ENCODE measurements at places on chromosomes 7 and 10.

DNA sequence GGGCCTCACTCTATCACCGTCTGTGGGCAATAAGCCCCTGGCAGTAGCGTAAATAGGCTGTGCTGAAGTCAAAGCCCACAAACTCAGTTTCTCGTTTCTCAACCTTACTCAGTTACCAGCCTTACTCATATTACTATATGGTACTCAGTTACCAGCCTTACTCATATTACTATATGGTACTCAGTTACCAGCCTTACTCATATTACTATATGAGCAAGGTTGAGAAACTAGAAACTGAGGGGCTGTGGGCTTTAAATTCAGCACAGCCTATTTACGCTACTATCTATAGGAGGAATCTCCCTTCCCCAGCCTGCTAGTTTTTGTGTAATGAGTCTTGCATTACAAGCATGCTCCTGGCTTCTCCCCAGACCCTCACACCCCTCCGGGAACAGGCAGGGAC is 35.4 kb downstream of the CCDC3 start:
- DNase-seq = no peak

DNA sequence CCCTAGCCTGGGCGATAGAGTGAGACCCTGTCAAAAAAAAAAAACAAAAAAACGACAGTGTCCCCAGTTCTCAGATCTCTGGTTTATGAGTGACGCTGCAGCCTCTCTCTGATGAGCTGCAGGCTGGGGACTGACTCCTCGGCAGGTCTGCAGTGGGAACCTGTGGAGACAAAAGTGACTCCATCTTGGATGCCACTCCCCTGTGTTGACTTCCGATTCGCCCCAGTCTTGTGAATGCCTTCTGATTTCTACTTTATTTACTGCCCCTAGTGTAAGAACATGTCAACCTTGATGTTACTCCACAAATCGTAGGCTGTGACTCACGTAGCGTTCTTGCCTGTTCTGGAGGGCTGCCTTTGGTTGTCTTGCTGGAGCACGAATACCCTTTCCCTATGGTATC is 6.2 kb downstream of the TACR2 start:
- no peak for DNase-seq

GRCh38 chr10:116263870-116264655 is 8.9 kb downstream of the GFRA1 start:
- no peak for DNase-seq

GRCh38 chr10:18005781-18006456 is 54.2 kb downstream of the SLC39A12 start:
- DNase-seq = no peak

DNA sequence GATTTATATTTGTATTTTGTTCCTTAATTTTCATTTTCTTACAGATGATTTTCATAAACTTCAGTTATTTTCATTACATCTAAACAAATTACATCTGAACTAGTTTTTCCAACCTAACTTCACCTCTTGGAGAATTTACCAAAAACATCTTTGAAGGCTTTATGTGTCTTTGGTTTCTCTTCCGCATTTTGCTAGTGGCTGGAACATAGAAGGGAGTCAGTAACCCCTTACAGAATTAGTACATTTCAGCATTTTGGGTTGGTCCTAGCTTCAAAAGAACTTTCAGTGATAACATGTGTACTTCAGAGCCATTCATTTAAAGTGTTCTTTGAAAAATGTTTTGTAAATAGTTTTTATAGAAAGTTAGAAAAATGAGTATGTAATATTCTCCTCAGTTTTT is 169.8 kb upstream of the MTPN start:
- DNase-seq = peak; percentile 32

DNA sequence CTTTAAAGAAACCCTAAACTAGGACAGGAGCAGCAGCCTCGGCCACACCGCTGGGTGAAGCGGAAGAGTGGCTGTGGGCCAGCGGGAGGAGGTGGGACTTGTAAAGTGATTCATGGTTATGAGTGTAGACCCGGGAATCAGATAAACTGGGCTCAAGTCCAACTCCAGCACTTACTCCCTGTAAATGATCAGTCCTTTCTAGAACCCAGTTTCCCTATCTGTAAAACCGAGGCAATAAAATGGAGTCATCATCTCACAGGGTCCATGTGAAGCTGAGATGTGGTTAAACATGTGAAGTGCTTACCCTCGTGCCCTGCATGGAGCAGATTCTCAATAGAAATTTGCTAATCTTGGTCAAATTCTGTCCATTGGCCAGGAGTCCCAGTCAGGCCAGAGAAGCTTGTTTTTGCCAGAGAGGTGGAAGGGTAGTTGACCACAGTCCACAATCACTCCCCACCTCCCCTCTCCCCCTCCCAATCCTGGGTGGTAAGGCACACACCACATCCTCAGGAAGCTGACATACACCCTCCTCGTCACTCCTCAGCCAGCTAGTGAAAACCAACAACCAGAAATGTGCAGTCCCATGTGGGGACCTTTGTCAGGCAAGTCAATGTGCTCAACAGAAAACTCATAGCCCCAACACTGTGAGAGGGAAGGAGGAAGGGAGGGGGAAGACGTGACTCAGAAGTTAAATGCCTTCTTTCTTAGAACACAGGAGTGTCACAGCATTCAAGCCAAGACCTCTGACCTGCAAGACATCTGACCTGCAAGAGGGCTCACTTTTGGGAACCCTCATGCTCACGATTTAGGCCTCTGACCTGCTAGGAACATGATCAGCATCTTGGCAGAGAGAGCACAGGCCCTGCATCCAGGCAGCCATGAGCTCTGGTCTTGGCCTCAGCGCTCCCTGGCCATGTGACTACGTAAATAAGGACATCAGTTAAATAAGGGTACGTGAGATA is 145.1 kb downstream of the PLXNA4 start:
- no peak for DNase-seq

GRCh38 chr7:2405601-2406345 is 2.4 kb downstream of the CHST12 start:
- DNase-seq = peak; percentile 85

DNA sequence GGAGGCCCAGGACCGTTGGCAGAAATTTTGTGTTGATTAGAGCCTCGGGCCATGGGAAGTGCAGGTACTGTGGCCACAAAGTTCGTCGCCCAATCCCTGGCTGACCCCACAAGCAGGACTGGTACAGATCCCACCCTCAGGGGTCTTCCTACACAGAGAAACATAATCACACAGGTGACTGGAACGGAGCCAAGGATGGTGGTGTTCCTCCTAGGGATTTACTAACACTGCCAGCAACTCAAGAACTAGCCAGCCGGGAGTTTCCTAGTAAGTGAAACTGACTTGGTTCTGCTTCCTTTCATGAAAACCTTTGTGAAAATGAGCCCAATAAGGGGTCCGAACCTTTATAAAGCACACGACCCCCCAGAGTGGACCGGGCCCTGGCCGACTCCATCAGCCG is 5.7 kb downstream of the CUX1 start:
- DNase-seq = no peak

- no peak for DNase-seq
Observed at GRCh38 chr10:19977097-19977521, 160.9 kb downstream of the PLXDC2 start.

DNA sequence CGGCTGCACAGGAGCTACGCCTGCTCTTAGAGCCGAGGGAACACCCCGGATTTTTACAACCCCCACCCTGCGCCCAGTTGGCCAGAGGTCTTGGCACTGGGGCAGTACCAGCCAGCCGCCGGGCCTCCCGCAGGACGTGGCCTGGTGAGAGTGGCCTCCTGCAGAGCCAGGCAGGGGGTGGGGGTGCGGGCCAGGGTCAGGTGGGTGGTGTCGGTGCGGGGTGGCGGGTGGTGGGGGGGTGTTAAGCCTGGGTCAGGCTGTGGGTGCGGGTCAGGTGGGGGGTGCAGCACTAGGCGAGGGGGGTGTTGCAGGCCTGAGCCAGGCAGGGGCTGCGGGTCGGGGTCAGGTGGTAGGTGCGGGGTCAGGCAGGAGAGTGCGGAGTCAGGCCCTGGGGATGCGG is 647 bp downstream of the ECHS1 start:
- DNase-seq = no peak

- no peak for DNase-seq
Observed at GRCh38 chr10:876438-876837, 55.1 kb downstream of the LARP4B start.

GRCh38 chr10:22617516-22617915 is 96.9 kb downstream of the PIP4K2A start:
- DNase-seq = no peak

GRCh38 chr7:12031186-12031585 is 179.9 kb upstream of the TMEM106B start:
- DNase-seq = no peak

DNA sequence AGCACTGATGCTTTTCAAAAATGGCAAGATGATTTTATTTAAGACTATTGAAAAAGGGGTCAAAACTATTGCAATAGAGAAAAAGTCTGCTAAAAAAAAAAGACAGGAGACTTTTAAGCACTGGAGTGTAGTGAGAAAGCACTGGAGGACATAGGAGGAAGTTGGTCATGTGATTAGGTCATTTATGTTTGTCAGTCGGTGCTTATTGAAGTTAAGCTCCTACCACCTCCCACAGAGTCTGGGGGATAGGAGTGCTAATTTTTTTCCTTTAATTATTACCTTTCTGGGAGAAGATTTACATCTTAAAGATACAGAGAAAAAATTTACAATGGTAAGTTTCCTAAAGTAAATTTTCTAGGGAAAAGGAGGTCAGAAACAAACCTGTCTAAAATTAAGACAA is 80.2 kb upstream of the TMEM229A start:
- no peak for DNase-seq

GRCh38 chr7:4713183-4713784 is 31.2 kb downstream of the FOXK1 start:
- DNase-seq = no peak

DNA sequence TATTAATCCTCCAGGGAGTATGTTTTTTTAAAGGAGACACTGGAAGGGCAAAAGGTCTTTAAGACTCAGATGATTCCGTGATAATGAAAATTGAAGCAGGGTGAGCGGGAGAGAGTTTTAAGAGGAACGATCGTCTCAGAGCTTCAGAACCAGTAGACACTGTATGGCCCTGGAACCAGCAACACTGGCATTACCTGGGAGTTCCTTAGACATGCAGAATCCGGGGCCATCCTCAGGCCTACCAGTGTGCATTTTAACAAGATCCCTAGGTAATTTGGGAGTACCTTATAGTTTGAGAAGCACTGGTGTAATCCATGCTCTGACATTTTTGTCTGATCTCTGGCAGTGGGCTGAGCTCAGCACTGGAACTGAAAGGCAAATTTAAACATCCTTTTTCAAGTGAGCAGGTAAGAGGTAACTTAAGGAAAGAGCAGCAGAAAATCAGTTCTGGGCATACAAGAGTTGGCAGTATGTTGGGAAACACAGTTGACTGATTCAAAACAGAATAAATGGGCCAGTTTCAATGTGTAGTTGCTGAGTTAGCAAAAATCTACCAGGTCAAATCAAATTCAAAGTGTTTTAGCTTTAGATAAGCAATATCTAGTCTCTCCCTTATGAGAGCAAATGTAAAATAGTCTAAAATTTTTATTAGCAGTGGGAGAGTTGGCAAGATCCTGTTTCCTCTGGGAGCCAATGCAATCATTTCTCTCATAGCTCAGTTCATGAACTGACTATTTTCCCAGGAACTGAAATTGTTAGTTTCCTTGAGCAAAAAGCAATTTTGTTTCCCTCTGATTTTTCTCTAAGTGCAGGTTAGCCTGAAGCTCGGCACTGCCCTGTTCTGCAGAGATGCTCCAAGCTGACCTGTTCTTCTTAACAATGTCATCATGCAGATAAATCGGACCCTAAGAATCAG is 97.2 kb upstream of the ELMO1 start:
- no peak for DNase-seq

DNA sequence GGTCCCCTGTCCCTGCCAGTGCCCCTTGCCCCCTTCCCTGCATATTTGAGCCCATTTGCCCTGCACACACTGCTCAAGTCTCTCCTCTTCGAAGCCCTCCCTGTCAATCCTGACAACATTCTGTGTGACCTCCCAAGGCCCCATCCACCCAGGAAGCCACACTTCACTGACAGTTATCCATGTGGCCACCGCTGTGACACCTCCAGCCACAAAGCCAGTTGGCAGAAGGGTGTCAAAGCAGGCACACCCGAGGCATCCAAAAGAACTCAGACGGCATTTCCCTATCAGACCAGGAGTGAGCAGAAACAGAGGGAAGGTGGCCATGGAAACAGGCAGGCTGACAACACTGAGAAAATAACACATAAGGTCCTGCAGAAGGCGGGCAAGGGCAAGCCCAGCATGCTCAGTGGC is 4.6 kb downstream of the POLM start:
- no peak for DNase-seq

DNA sequence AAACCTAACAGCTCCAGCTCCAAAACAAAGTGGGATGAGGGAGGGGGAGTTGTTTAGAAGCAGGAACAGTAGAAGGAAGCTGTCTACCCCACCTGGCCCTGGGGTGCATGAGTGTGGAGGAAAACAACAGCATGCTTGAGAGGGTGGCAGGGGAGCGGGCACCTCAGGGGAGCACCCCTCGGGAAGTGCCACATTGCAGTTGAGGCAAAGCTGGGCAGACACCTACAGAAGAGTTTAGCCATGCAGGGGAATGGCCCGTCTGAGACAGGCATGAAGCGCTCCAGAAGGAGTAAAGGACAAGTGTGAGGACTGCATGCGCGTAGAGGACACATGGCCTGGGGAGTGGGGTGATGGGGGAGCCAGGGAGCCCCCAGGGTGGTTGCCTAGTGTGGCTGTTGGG is 18.1 kb downstream of the CHAT start:
- DNase-seq = no peak

- DNase-seq = peak; percentile 69
Observed at GRCh38 chr7:43834463-43835251, 34.7 kb downstream of the MRPS24 start.

GRCh38 chr10:5659702-5660528 is 6.5 kb downstream of the ASB13 start:
- peak; percentile 51 for DNase-seq

GRCh38 chr7:136919820-136920219 is 51.4 kb downstream of the CHRM2 start:
- no peak for DNase-seq

GRCh38 chr10:51297438-51297837 is 223.2 kb downstream of the PRKG1 start:
- DNase-seq = no peak

DNA sequence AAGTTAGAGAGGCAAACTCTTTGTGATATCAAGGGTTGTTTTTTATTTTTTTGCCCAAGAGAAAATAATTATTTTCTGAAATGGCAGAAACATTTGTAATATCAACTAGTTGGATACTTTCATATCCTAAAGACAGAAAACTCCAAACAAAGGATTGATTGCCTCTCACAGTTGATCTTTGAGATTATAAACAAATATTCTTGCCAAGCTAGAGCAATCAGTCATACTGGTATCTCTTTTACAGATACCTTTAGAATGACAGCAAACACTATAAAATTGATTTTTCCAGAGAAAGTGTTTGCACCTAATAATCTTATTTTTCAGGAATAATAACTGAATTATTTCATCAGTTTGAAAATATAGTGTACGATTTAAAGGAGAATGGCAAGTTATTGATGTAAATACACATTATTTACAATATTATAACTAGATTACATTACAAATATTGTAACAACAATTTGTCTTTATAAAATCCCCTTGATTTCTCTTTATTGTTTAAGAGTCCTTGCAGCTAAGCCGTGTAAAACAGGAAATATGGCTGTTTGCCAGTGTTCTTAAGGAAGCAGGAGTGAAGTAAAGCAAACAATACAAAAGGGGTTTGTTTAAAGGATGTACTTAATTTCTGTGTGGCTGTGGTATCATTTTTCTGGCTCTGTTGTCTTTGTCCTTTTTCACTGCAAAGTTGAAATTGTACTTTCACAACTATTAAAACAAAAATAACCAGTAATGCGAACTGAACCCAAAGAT is 58.4 kb downstream of the MAPK8 start:
- DNase-seq = no peak
